ENCODE measurements at places on chromosomes 5 and 9.
A peak's percentile ranks its signal among the peaks of the same experiment; 100 is the strongest.

DNA sequence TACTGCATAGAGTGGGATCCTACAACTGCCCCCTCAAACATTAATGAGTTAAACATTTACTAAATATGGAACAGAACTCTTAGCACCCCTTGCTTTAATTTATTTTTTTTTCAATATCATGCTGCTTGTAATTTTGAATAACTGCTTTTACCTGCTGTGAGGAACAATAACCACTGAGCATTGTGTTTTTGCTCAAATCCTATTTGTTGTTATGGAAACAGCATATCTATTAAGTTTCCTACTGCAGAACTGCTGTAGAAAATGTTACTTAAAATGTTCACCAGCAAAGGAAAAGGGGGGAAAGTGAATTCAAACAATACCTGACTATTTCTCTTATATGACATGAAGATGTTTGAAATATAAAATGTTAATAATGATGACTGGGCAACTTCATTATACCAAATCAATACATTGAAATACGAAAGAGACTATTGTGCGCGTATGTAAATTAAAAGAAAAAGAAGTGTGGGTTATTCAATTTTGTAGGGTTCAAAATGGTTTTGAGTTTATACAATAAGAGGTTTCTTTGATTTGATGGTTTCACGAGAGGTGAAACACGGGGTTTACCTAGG is 1043.8 kb upstream of the NUDT12 start:
- no peak for DNase-seq

DNA sequence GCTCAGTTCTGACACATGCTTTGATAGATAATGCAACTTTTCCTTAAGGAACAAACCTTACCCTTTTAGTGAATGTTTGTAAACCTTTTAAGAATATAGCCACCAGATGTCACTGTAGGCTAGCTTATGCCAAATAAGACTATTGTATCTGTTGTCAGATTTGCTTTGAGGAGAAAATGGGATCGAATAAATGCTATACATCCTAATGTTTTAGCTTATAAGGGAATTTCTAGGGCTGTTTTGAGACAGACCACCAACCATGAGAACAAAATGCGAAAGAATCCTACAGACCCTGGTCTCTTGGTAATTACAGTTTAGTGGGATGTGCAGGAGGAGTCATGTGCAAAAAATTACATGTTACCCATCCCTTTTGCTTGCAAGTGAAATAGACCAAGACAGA is 127.6 kb upstream of the NMUR2 start:
- peak; percentile 40 for DNase-seq

DNA sequence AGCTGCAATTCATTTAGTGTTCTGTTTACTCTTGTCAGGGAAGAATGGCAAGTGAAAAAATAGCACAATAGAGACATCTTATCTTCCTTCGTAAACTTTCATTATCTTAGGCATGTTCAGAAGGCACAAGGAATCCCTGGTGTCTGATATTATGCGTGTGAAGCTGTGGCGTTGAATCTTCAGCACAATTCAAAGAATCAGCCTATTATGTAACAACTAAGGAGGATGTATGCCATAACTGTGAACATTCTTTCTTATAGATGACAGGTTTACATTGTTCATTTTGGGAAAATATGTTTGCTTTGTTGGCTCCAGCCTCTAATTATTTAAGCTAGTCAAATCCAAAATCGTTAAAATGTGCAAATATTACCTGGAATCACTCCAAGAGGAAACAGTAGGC is 446.1 kb downstream of the ANXA1 start:
- DNase-seq, result no peak

GRCh38 chr5:78060421-78060820 is 234.1 kb downstream of the AP3B1 start:
- peak; percentile 35 for DNase-seq

GRCh38 chr5:137693307-137693950 is 42.5 kb downstream of the KLHL3 start:
- DNase-seq, result no peak

DNA sequence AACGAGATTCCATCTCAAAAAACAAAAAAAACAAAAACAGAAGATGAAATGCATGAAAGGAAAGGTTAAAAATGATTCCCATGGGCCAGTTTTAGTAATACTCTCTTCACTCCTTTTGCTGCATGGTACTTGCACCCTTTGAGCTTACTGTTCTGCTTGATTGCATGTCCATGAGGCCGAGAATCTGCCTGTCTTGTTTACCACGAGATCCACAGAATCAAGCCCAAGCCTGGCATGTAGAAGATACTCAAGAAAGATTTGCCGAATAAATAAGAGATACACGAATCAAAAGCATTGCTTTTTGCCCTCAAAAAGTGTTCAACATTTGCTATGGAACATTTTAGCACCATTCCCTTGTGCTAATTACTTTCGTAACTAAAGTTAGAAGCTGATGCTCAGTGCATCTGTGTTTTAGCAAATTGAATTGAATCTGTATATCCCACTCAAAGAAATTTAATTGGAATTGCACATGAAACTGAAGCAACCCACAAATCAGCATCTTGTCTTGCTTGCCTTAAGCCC is 1.1 kb downstream of the FAXDC2 start:
- no peak for DNase-seq

Data from stromal cell of bone marrow (primary cell).